ENCODE measurements at places on chromosomes 3 and 15.

DNA sequence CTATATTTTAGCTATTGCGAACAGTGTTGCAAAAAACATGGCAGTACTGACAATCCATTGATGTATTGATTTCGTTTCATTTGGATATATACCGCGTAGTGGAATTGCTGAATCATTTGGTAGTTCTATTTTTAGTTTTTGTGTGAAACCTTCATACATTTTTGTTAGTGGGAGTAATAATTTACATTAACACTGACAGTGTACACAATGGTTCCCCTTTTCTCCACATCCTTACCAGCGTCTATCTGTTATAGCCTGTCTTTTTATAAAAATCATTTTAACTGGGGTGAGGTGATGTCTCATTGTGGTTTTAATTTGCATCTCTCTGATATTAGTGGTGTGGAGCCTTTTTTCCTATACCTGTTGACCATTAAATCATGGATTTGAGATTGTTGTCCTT, 392.4 kb upstream of the ALCAM start:
- DNase-seq = no peak

DNA sequence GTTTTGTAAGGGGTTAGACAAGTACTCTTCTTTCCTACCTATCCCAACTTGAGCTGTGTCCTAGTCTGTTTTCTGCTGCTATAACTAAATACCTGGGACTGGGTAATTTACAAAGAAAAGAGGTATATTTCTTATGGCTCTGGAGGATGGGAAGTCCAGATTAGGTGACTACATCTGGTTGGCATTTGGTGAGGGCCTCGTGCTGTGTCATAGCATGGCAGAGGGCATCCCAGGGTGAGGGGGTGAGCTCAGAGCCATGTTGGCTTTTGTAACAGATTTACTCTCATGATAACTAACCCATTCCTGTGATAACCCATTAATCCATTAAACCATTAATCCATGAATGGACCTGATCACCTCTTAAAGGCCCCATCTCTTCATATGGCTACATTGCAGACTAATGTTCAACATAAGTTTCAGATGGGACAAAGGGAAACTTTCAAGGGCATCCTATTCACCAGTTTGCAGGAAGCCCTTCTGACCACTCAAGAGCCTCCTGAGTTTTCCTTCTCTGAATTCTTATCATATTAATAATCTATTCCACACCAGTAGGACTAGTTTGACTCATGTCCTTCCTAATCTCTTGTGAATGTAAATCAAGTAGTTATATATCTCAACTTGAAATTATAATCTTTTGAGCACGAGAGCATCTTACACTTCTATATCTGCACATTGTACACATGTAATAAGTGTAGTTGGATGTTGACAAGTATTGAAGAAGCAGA, 185.7 kb upstream of the ZPLD1 start:
- DNase-seq = no peak

- DNase-seq = no peak
These were observed 57.4 kb upstream of the TRAK1 start for GRCh38 chr3:42033741-42034140.

DNA sequence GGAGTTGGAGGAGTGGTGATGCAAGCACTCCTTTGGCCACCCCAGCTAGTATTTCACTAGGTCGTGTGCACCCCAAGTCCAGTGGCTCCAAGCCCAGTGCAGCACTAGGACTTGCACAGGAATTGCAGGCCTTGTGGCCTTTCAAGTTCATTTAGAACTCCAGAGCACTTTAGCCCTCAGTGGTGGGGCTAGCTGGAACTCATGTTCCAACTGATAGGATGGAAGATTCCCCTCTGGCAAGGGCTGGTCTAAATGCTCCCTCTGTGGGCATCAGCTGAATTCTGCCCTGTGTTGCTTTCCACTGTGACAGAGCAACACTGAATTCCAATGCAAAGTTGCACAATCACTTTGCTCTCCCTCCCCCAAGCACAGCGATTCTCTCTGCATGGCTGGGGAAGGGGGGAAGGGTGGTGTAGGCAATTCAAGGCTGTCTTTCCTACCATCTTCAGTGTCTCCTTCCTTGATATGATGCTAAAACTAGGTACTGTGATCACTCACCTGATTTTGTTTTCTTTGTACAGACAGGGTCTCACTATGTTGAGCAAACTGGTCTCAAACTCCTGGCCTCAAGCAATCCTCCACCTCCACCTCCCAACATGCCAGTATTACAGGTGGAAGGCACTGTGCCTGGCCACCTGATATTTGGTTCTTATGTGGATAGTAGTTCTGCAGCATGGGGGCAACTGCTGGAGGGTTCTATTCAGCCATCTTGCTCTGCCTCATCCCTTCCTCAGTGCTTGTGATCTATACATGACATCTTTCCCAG, 10.3 kb downstream of the USF3 start:
- no peak for DNase-seq

DNA sequence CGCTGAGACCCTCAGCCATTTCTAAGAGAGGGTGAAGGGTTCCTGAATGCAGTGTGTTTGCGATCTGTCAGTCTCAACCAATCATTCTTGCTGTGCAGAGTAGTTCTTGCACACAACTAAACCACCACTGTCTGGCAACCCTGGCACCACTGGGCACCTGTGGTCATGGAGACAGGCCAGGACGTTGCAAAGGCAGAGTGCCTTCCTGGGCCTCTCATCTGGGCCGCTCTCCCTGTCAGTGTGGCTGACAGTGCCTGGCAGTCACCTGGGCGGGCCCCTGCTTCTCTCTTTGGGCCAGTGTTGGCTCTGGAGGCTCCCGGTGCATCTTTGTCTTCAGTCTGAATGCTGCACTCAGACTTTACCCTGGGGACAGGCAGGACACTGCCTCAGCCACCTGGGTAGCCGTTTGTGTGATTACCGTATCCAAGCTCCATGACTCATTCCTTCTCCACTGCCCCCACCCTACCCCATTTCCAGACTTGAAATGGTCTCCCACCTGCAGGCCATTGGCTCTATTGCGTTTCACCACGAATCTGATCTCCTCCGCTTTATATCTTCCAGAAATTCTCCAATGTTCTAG, 104.6 kb upstream of the KLF13 start:
- DNase-seq = no peak

GRCh38 chr3:168087539-168087938, 8.2 kb downstream of the GOLIM4 start:
- no peak for DNase-seq

DNA sequence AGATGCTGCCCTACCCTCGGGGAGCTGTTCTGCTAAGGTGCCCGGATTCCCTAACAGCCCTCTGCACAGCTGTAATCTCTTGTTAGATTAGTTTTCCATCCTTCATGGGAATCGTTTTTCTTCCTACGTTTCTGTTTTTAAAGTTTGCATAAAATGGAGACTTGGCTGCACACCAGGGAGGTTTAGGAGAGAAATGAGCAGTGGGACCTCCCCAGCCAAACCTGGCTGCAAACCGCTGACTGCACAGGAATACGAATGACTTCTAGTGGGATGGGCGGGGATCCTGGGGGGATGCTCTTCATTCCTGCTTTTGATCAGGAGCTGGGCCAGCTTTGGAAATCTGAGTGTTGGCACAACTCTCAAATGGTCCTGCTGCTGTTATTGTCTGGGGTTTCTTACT, 77.5 kb downstream of the THSD4 start:
- DNase-seq = no peak

GRCh38 chr3:136682740-136683312, 69.4 kb downstream of the STAG1 start:
- DNase-seq = no peak

- DNase-seq = no peak
These were observed 104.8 kb upstream of the OSTN start for GRCh38 chr3:191094057-191094845.

- DNase-seq = no peak
These were observed 120.7 kb upstream of the LINGO1 start for GRCh38 chr15:77753281-77753873.

- DNase-seq = no peak
These were observed 144.2 kb upstream of the BNIP2 start for GRCh38 chr15:59833366-59833765.

DNA sequence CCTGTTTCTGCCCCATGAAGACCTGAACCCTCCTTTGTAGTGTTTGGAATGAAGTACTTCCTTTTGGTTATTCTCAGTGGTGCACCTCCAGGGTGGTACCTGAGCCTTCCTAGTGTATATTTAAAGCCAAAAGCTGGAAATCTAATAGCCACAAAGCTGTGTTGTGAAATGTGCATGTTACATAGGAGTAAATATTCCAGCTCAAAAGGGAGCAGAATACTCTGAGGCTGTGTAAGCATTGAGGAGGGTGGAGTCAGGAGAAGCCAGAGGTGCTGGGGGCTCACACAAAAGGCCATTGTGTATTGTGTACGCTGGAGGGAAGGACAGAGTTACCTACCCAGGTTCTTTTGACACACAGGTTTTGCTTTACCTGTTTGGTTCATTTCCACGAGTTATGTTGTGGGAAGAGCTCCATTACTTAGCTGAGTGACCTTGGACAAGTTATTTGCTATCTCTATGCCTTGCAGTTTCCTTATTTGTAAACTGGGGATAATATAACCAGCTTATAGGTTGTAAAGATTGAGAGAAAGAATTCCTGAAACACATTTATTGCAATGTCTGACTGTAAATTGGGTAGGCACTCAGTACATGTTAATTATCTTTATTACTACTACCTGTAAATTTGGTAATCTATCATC, 24.7 kb downstream of the GPR171 start:
- no peak for DNase-seq

DNA sequence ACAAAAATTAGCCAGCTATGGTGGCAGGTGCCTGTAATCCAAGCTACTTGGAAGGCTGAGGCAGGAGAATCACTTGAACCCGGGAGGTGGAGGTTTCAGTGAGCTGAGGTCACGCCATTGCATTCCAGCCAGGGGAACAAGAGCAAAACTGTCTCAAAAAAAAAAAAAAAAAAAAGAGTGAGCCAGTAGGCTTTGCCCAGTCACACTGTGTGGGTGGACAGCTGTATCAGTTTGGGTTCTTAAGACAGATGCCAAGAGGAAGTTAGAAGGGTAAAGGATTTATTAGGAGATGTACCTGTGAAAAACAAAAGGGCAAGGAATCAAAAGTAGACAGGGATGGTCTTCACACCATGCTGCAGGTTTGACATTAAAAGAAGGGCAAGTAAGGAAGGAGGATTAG, 86.1 kb upstream of the CGNL1 start:
- no peak for DNase-seq

DNA sequence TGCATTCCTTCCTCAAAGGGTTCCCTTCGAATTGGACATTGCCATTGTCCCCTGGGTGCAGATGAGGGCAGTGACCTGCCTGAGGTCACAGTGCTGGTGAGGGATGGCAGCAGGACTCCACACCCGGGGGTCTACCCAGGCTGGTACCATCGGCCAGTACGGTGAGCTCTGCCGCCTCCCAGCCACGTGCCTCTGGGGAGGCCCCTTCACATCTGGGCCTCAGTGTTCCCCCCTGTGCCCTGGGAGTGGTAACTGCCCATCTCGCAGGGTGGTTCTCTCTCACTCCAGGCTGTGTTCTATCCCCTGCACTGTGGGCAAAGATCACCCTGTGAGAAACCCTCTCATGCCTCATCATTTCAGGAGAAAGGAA, 99.4 kb upstream of the IQSEC1 start:
- no peak for DNase-seq

GRCh38 chr3:135141160-135141559, 346.1 kb downstream of the EPHB1 start:
- DNase-seq = no peak

DNA sequence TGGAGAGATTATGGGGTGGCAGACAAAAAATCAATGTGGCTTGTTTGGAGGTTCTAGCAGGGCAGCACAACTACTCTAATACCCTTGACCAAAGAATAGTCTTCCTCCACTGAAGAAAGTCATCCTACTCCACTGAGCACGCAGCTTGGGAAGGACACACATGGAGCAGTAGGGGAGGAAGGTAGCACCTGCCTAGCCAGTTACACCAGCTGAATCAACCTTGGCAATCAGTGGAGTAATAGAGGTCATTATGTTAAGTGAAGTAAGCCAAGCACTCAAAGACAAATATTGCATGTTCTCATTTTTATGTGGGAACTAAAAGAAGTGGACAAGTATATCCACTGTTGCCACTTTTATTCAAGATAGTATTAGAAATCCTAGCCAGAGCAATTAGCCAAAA, 555.8 kb upstream of the ALCAM start:
- no peak for DNase-seq

GRCh38 chr3:190694335-190695001, 168.0 kb downstream of the GMNC start:
- DNase-seq = no peak

GRCh38 chr15:65392368-65392767, 14.6 kb upstream of the IGDCC3 start:
- DNase-seq = no peak

DNA sequence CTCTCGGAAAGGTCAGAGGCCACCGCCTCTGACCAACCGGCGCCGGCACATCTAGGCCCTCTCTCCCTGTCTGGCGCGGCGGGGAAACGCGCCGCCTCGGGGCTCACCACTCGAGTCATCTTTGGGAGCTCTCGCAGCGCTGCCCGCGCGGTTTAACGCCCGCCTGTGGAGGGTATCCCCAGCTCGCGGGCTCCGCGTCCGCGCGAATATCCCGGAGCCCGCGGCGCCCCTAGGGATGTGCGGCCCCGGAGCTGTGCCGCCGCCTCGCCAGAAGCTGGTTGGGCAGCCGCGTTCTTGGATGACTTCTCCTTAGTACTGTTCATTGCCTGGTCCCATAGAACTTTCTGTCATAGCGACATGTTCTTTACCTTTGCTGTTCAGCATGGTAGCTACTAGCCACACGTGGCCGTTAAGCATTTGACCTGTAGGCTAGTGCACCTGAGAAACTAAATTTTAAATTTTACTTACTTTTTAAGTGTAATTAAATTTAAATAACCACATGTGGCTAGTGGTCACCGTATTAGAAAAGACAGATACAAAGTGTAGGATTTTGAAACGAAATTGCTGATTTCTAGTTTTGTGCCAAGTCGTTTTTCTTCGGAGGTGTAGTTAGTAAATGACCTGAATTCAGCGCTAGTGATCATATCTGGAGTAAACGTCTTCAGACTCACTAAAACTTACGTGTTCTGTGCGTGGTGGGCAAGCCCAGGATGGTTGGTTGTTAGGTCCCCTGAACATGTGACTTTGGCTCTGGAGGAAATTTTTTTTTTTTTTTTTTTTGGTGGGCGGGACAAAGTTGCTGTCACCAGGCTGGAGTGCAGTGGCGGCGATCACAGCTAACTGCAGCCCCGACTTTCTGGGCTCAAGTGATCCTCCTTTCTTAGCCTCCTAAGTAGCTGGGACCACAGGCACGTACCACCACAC, 835 bp downstream of the ARIH2 start:
- DNase-seq = no peak

DNA sequence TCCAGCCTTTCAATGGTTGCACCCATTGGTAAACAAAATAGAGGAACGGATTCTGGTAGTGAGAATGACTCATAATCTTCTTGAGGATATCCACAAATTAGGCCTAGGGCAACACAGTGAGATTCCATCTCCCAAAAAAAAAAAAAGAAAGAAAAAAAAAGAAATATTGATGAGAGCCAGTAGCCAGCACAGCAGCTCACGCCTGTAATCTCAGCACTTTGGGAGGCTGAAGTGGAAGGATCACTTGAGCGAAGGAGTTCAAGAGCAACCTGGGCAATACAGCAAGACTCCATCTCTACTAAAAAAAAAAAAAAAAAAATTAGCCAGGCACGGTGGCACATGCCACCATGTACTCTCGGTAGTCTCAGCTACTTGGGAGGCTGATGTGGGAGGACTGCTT, 51.9 kb downstream of the DENND4A start:
- DNase-seq = no peak
